NCI-H2107 (cell line): ENCODE measurements at places on chromosomes 6 and 20.
A peak's percentile ranks its signal among the peaks of the same experiment; 100 is the strongest.

DNA sequence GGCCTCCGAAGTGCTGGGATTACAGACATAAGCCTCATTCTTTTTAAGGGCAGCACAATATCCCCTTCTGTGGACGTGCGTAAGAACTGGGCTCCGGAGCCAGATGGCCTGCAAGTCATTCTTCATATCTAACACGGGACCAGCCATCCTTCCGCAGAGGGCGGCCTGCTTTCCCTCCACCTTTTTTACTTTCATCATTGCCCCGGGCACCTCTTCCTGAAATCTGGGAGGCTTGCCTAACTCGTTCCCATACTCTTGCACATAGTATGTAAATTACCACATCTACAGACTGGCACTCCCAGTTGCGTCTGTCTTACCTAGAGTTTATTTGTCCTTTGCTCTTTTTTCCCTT, 29.9 kb upstream of the SLC23A2 start:
- no peak for DNase-seq

DNA sequence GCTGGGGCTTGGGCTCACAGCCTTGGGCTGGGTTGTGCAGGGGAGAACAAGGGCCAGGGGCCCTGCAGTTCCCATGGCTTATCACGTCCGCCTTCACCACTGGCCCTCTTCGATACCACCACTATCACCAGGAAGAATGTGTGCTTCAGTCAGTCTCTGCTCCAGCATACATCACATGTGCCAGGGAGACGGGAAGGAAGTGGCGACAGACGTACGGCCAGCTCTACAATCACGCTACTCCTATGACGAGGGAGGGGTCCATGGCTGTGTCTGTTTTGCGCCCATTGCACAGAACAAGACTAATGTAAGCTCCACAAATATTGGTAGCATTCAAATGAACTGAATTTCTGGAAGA, 72.1 kb downstream of the TRAM2 start:
- DNase-seq: no peak

DNA sequence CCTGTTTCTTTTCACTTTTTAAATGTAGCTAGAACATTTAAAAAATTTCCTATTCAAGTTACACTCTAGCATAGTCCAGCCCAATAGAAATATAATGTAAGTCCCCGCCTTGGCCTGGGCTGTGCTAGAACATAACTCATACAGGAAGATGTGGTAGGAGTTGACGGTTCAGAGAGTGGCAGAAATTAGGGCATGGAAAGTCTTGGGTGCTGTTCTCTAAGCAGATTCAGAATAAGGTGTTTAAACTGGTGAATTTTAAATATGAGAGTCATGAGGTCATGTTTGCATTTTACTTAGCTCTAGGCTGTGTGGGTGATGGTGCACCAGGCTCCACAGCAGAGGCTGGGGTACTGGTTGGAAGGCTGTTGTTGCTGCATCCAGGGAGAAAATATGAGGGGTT, 256.5 kb downstream of the FARS2 start:
- no peak for DNase-seq

GRCh38 chr6:100673641-100674040, 207.5 kb downstream of the ASCC3 start:
- no peak for DNase-seq

DNA sequence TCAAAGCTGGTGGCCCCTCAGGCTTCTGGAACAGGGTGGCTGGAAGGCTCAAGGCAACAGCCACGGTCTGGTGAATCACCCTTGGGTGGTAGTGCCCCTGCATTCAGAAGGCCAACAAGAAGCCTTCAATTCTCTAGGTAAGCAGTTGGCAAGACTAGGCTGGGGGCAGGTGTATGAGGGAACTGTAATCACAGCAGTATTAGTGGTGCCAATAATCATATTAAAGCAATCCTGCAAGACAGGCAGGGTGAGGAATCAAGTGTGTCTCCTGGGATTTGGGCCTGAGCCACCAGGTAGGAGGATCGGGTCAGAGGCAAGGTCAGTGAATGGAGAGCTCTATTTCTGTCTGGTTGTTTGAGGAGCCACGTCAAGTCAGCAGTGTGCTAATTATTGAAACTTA, 24.9 kb upstream of the SCUBE3 start:
- DNase-seq: no peak

- DNase-seq: no peak
Observed at GRCh38 chr6:90286884-90287488, 9.7 kb downstream of the BACH2 start.

GRCh38 chr6:82367704-82368103, 4.1 kb downstream of the TPBG start:
- DNase-seq: no peak

GRCh38 chr6:122145246-122145645, 254.2 kb upstream of the HSF2 start:
- no peak for DNase-seq

DNA sequence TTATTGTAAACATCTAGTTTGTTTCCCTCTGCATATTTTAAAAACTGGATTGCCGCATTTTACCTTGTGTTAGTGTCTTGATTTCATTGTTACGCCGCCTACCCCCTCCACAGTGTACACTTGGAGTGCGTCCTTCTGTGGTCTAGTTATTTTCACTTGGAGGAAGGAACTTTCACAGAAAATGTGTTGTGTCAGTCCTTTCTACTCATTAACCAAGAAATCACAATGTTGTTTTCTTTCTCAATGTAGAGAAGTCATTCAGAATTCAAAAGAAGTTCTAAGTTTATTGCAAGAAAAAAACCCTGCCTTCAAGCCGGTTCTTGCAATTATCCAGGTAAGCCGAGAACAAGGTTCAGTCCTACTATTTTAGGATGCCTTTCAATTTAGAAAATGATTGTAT, 10.3 kb downstream of the MTHFD1L start:
- DNase-seq: no peak

GRCh38 chr6:166553563-166554271, 32.8 kb downstream of the RAMACL start:
- no peak for DNase-seq

DNA sequence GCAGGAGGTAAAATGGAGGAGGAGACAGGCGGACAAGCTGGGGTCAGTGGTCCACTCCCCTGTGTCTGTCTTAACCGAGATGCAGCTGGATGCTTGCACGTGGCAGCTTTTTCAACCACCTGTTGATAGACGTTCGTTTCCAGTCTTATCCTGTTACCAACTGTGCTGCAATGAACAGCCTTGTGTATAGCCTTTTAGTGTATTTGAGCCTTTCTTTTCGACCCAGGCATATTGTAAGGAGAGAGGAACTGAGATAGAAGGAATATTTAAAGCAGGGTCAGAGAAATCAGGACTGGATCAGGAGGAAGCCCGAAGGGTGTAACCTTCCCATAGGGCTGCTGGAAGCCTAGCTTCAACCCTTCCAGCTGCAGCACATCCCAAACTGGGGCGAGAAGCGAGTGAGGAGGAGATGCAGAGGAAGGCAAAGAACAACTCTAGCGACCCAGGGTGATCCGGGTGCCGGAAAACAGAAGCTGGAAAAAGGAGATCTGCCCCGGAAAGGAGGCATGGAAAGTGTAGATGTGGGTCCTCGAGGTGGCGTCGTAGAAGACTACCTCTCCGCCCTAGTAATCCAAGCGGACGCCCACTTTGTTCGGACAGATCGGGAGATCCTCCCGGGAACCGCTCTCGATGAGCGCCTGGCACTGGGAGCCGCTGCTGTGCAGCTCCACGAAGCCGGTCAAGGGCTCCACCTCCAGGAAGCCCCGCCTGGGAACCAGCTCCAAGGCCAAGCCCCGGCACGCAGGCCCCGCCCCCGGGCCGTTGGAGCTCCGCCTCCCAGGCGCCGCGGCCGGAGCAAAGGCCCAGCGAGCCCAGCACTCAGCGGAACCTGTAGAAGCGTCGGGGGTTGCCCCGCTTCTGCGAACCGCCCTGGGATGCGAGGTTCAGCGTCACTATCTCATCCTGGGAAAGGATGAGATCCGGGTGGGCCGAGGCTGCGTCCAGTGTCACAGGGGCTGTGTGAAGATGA, 11.2 kb downstream of the TRIM31 start:
- DNase-seq: peak; percentile 7

DNA sequence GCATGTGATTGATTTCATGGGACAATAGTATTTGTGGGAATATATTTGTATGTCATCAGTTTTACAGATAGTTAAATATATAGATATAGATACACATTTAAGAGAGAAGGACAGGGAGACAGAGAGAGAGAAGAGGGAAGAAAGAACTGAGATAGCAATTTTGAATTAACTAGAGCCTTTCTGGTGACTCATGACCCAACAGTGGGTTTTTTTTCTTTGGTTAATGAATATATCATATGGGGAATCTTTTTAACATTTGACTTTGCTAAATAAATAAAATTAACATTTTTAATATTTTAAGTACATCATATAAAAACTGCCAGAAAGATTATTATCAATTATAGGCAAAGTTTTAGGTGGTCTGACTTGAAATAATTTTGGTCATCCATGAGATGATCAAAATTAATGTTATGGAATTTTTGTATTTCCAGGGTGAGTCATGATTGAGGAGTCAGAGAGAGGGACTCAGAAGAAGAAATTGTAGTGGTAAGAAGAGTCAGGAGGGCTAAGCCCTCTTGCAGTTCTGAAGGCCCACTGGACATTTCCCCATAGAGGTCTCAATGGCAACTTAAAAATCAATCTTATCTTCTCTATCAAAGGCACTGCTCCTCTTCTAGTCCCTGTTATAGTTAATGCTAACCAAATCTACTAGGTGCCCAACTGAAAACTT, 508.1 kb upstream of the MAP3K7 start:
- DNase-seq: no peak

- no peak for DNase-seq
Observed at GRCh38 chr6:43934183-43934802, 164.3 kb downstream of the VEGFA start.

GRCh38 chr20:31260326-31260932, 3.0 kb downstream of the DEFB115 start:
- DNase-seq: no peak

- DNase-seq: no peak
Observed at GRCh38 chr6:165663736-165664558, 906 bp upstream of the PDE10A start.

DNA sequence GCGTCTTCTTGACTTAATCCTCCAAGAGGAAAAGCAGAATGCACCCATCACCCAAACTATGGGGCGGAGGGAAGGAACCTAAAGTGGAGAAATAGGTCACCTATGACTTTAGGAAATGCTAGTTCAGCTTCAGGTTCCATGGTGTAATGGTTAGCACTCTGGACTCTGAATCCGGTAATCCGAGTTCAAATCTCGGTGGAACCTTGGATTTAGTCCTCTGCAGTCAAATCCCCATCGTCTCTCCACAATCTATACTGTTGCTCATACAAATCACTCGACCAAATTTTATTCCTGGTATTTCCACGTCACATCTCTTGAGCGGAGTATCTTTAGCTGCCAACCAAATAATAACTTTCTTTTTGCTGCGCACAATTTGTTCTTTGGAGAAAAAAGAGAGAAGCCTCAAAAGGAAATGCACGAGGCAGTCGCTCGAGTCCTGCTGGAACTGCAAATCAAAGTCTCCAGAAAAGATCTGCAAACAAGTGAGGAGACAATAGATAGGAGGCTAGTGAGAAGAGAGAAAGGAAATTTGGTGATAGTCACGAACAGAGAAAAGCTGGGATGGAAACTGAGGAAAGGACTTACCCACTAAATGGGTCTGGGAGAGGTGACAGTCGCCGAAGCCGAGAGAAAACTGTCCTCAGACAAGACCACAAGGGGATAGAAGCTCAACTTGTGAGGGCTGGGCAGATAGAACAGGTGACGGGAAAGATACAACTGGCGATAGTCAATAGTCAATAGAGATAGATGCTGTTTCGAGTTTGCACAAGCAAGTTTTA, 16.6 kb downstream of the POM121L2 start:
- no peak for DNase-seq

DNA sequence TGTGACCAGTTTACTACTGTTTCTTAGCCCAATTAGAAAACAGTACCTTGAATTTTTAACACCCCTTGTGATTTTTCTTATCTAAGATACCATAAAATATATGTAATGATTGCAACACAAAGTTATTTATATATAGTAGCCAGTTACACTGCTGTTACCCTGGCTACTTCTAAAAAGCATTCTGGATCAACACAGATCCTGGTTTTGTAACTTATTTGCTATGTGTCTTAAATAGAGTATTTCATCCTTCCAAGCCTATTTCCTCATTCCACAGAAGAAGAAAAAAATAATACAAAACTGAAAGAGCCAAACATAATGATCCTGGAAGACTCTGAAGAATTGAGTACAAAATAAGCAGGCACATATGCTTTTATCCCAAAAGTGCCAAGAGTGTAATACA, 19.0 kb upstream of the GSTA4 start:
- DNase-seq: no peak

DNA sequence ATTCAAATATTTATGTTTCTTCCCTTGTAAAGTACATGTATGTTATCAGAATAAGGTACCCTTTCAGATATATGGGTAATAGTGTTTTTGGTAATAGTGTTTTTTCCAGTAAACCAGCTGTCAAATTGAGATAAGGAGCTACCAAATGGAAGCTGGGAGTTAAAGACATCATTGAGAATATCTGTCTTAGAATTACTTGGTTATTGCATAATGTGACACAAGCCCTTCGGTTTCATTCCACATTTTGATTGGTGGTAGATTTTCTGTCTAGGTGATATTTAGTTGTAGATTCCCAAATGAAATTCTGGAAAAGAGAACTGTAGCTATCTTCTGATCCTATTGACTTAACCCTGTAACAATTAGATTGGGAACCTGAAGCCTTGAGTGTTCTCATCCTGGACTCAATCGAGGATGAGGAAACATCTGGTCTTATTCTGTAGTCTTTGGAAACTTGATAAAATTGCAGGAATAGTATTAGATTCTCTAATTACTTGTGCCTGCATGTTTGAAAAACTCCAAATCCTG, 75.1 kb upstream of the SYNJ2 start:
- no peak for DNase-seq

DNA sequence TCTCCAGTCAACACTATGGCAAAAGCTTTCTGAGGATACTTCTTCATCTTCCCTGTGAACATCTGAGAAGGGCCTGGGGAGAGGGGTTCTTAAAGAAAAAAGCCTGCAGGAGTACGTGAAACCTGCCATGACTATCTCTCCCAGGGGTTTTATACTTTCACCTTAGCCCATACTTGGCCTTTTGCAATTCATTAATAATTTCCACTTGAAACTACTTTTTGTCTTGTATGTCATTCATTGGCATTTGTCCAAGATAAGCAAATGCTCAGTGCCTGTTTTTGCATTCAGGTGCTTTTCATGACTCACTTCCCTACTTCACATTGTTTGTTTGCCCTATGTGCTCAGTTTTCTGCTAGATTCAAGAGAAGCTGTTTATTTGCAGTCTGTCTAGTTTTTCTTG, 580.3 kb upstream of the GJE1 start:
- DNase-seq: peak; percentile 77

DNA sequence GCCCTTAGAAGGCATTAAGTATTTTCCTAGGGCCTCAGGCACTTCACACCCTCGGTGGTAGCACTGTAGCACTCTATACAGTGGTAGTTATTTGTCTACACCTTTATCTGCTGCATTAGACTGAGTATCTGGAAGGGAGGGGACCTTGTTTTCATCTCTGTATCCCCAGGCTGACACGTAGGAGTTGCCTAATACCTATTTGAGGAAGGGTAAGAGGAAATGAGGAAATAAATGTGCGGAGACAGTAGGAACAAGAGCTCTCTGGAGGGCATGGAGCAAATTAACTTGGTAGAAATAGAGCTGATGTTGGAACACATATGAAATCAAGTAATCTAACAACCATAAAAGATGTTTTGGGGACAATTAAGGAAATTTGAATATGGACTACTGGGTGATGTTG, 3.9 kb downstream of the CNPY3 start:
- no peak for DNase-seq
